ENCODE measurements at places on chromosomes 4 and X.
A peak's percentile ranks its signal among the peaks of the same experiment; 100 is the strongest.

DNA sequence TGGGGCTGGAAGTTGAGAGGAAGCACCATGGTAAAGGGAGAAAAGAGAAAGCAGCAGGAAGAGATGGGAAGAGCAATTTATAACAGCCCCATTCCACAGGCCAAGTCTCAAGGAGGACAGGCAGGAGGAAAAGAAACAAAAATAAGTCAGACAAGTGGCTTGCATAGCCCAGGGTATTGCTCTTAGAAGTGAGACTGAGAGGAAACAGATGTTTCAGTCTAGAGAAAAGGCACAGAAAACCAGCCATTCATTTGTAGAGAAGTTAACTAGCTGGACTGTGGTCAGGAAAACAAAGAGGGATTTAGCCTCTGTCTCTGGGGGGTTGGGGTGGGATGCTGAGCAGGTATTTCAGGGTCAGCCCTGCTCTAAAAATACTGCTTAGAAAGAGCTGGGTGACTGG lies 175.0 kb upstream of the ARHGEF9 start:
- DNase-seq: no peak

DNA sequence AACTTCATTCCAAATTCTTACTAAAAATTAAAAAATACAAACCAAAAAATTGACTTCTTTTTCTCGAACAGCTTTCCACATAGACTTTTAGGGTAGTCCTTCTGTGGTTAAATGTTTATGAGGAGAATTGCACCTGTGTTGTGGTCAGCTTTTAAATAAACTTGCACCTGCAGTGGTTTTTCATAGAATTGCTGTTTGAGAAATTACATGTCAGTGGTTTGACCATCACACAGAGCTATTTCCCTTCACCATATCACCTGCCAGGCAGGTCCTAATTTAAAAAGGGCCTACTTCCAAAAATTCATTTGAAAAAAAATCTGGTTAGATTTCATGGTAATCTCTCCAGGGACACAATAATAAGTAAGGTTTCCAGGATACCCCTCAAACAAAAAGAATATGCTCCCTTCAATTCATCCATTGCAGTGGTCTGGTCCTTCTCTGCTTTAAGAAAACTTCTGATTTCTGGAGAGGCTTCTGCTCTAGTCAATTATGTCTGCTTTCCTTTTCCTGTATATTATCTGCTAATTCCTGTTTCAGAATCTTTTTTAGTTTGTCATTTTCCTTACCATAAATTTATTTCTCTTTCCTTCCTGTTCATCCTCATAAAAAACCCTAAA lies 9.8 kb upstream of the UTP3 start:
- no peak for DNase-seq

DNA sequence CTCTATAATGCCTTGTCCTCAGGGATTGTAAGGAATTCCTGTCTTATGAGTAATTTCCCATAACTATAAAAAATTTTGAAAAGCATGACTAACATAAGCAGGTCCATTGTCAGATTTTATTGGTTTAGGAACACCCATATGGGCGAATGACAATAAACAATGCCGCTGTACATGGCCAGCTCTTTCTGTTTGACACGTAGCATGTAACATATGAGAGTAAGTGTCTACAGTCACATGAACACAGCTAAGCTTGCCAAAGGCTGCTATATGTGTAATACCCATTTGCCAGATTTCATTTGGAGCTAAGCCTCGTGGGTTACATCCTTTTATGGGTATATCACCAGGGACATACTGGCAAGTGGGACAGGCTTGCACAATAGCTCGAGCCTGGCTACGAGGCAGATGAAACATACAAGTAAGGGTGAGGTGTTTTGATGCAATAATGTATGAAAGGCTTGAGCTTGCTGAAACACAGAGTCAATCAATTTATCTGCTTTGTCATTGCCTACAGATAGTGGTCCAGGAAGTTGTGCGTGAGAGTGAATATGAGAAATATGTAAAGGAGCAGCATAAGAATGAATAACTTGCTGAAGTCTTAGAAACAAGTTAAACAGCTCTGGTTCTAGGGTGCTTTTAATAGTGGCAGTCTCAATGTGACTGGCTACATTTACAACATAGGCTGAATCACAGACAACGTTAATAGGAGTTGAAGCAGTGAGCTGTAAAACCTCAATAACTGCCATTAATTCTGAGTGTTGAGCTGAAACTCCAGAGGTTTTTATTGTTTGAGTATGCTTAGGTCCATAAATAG lies 67.4 kb upstream of the UGT2B10 start:
- DNase-seq: no peak

DNA sequence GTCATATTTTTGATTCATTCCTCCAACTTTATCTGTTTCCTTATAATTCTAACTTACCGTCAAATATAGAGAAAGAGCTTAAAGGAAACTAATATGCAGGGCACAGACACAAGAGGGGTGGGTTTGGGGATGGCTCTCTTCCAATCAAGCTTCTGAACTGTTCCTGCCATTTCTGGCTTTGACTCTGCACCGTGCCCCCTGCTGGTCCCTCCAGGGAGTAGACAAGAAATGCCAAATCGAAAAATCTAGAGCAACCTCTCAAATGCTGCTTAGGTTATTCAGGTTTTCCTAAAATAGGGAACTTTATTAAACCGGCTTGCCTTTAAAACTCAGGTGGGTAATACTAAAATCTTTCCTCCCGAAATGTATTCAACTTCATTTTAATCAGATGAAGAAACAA lies 39.8 kb upstream of the VCX3A start:
- no peak for DNase-seq

- DNase-seq: no peak
Measured at GRCh38 chr4:147927377-147928137, 195.7 kb downstream of the ARHGAP10 start.

DNA sequence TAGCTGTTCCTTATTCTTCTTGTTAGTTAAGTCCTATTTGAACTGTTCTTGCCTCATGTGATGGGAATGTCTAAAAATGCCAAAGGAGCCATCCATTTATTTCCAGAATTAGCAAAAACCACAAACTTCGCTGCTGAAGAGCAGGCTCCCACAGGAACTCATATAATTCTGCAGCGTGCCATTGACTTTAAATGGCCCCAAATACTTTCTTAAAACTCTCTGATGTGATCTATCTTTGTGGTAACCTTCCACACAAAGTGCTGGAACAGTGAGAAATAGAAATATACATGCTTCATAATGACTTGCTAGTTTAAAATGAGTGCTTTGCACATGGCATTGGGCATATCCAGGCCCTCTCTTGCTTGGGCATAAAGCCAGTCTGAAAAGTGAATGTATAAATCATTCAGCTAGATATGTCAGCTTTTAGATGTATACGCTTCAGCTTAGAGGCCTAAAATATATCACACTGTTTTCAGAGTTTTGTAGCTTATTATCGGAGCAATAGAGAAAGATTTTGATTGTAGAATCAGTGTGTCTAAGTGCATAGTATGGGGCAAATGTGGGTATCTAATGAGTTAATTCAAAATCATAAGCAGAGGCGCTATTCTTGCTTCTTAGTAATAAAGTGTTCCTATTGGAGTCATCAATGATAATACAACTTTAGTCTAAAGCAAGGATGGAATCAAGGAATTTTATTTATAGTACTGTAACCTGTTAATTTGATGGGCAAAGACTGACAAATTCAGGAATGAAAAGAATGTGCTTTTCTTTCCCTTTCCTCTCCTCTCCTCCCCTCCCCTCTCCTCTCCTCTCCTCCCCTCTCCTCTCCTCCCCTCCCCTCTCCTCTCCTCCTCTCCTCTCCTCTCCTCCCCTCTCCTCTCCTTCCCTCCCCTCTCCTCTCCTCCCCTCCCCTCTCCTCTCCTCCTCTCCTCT lies 392.2 kb upstream of the ZFP42 start:
- DNase-seq: no peak

DNA sequence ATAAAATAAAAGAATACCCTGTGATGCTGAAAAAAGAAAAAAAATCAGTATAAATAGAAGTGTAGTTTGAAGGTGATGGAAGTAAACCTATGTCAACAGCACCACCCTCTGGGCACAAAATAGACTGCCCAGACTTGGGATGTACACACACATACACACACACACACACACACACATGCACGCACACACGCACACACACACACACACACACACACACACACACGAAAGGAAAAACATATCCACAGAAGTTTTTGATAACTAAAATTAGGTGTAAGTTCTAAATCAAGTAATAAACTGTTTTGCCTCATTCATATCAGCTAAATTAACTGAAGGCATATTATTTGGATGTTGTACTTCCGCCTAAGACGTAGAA lies 40.5 kb downstream of the ANXA5 start:
- DNase-seq: peak; percentile 30

- no peak for DNase-seq
Measured at GRCh38 chr4:78951862-78952472, 12.7 kb upstream of the PAQR3 start.

GRCh38 chr4:122814426-122814825 lies 12.2 kb upstream of the FGF2 start:
- no peak for DNase-seq

GRCh38 chrX:9462456-9462855 lies 2.4 kb upstream of the TBL1X start:
- no peak for DNase-seq

GRCh38 chr4:174089711-174090110 lies 193.8 kb downstream of the FBXO8 start:
- no peak for DNase-seq

DNA sequence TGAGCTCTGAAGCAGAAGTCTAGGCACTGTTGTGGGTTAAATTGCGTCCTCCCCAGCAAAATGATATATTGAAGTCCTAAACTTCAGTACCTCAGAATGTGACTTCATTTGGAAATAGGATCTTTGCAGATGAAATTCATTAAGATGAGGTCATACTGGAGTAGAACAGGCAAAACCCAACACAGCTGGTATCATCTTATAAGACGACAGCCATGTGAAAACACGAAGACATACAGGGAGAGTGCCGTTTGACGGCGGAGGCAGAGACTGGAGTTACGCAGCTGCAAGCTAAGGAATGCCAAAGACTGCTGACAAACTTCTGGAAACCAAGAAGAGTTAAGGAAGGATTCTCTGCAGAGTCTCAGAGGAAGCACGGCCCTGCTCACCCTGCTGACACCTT lies 241.5 kb downstream of the MAML3 start:
- DNase-seq: no peak

DNA sequence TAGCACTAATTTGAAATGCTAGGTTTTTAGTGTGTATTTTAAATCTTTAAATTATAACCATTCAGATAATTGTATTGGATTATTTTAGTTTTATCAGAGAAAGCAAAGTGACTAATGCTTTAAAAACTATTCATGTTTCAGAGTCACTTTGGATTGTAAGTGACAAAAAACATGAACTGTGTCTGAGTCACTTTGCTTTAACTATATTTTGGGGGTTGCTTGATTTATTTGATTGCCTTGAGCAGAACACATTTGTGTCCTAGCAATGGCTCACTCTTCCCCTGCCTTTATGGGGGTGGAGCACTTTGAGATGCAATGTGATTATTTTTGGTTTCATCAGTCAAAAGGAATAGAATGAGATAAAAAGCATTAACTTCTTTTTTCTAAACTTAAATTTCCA lies 188.4 kb upstream of the ARX start:
- no peak for DNase-seq

DNA sequence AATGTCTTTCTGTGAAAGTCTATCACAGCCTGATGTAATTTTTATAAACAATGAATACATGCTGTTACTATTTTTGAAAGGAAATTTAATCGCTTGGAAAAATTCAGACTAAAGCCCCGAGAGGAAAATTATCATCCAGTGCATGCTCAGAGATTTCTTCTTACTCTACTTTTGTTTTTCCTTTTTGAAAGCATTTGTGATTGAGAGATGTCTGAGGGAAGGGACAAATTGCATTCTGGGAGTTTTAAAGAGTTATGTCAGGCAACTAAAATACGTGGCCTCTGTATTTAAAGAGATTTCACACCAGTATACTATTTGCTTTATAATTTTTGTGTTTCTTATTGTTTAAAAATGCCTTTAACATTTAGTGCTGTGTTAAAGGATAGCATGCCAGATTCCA lies 1.4 kb upstream of the ZFX start:
- no peak for DNase-seq

GRCh38 chrX:30649859-30650258 lies 3.4 kb upstream of the GK start:
- DNase-seq: no peak

- no peak for DNase-seq
Measured at GRCh38 chr4:182931691-182932345, 14.6 kb upstream of the DCTD start.

DNA sequence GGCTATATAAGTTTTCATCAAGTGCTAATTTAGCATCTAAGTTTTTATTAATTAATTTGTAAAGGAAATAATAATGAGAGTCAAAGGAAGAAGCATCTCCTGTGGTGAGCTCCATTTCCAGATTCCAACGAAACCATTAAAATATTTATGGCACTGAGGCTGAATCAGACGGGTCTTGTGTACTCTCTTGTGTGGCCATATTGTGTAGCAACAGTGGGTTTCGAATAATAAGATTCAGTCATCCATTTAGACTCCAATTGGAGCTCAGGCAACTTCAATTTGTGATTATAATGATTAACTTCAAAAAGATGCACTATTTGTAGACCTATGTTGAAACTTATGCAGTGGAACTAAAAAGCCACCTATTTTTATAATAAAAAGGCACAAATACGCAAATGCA lies 82.4 kb downstream of the SNCA start:
- no peak for DNase-seq

DNA sequence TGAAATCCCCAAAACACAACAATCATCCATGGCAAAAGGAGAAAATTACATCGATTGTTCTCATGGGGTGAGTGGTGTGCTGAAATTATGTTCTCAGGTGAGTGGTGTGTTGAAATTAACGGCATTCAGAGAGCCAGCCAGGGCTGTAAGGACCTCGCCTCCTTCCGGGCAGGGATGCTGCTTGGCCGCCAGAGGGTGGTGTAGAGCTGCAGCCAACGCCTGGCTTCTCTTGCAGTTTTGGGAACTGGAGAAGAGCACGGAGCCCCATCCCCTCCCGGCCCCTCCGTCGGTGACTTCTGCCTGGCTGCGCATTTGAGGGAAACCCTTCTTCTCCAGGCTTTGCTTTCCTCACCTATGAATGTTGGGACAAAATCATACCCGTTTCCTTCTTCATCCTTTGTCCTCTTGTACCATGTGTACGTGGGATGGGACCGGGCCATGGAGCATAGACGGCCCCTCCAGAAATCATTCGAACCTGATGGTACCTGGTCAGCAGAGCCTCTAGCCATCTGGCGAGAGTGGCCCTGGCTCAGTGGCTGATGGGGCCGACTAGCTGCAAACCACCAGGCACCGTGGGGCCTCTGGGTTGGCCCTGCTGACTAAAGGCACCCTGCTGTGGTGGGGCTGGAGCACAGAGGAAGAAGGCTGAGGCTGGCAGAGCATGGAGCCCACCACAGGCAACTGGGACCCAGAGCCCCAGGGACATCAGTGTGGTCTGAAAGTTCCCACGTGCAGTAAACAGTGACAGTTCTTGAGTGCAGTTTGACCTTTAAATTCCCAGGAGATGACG lies 28.4 kb downstream of the TRMT44 start:
- DNase-seq: no peak

- no peak for DNase-seq
Measured at GRCh38 chrX:117376460-117376859, 740.1 kb downstream of the KLHL13 start.
